ENCODE measurements at places on chromosomes 11 and 22. TPM values are rescaled to one million over a fixed set of nuclear protein-coding genes. Genes with fewer than 3 reads are reported as not detected.

Gene OR51B5
- total RNA-seq: not detected

Gene RAG2
- total RNA-seq: not detected

Gene IGSF22
- total RNA-seq: not detected

Gene CAPRIN1
- 191 TPM for total RNA-seq

Gene MRPL49
- total RNA-seq: 55.3 TPM

Gene CCDC87
- total RNA-seq: not detected

Gene SLC22A12
- total RNA-seq: not detected

Gene C22orf23
- 3.0 TPM for total RNA-seq

Gene OR51V1
- not detected for total RNA-seq

Gene TUB
- 1.7 TPM for total RNA-seq

Gene C11orf87
- not detected for total RNA-seq

Gene ST3GAL4
- 33.9 TPM for total RNA-seq

Gene MS4A6E
- total RNA-seq: not detected

Gene APOBEC3A
- total RNA-seq: not detected

Gene ART1
- not detected for total RNA-seq

Gene C11orf52
- not detected for total RNA-seq

Gene C11orf91
- total RNA-seq: not detected

Gene SLC22A25
- not detected for total RNA-seq

Gene TMEM151A
- 0.39 TPM for total RNA-seq

Gene SERPIND1
- not detected for total RNA-seq

Gene PRG3
- total RNA-seq: not detected

Gene HBD
- not detected for total RNA-seq

Gene C1QTNF5
- total RNA-seq: 11.9 TPM

Measured in epithelial cell of alveolus of lung (primary cell).